T-cell (primary cell): ENCODE measurements at places on chromosomes 5 and 9. TPM values are rescaled to one million over a fixed set of nuclear protein-coding genes. Genes with fewer than 3 reads are reported as not detected.

- no peak overlapping the region for H3K4me3 ChIP-seq
- no peaks in the 10 kb centered on the region for H3K27me3 ChIP-seq
- H3K27ac ChIP-seq: no peak overlapping the region
- H3K36me3 ChIP-seq: no peaks in the 10 kb centered on the region
- no peak for DNase-seq
Observed at GRCh38 chr9:77533671-77534070, 114.5 kb downstream of the GNA14 start.

Gene XRCC4
- total RNA-seq: 5.1 TPM

- H3K4me1 ChIP-seq: no peaks in the 10 kb centered on the region
- no peaks in the 10 kb centered on the region for H3K27me3 ChIP-seq
- no peak for DNase-seq
Observed at GRCh38 chr5:116152169-116152568, 67.3 kb downstream of the COMMD10 start.

DNA sequence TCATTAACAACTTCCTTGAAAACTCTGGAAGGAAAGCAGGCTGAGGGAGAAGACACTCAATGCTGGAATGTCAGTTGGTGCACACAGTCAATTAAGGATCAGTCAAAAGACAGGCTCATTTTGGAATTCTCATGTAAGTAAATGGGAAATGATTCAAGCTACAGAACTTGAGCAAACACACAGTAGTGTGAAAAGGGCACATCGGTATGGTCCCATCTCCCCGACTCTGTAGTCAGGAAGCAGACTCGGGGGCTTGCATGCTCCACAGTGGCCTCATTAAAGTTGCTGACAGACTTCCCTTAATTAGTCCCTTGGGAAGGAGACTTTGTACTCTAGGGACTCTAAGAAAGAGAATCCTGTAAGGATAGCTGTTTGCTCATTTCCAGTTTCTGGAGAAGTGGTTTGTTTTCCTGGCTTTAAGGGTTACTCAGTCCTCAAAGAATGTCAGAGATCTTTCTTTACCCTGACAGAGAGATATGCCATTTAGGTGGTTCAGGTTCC is 339.2 kb downstream of the ADAMTS6 start:
- no peaks in the 10 kb centered on the region for H3K27me3 ChIP-seq
- H3K4me1 ChIP-seq: no peaks in the 10 kb centered on the region
- H3K27ac ChIP-seq: no peak overlapping the region

DNA sequence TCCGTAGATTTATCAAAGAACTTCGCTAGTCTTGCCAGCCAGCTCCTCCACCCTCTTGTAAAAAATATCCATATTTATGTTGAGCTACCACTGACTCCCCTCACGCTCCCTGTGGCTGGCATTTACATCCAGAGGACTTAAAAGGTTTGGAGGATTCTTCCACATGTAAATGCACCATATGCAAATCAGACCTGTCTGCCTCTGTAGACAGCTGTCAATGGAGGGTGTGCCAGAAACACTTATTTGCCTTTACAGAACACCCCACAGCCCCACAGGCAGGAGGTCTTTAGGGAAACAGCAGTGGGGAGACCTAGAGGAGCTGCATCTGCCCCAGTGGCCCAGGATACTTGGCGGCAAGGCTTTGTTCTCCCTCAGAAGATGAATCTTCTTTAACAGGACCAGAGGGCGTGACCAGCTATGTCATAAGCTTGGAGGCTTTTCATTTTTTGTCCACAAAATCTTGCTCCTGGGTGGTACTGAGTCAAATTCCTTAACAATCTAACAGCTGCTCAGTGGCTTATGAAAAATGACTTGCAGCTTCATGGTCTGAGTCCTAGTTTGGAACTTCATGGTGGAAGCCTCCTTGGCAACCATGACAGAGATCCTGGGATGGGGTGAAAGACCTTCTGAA is 535.8 kb downstream of the EBF1 start:
- H3K27ac ChIP-seq: no peak overlapping the region
- H3K27me3 ChIP-seq: no peaks in the 10 kb centered on the region
- no peak for DNase-seq
- H3K36me3 ChIP-seq: no peaks in the 10 kb centered on the region

GRCh38 chr5:154802050-154802449 is 46.9 kb downstream of the LARP1 start:
- no peaks in the 10 kb centered on the region for H3K27me3 ChIP-seq
- no peak for DNase-seq
- no peak overlapping the region for H3K4me3 ChIP-seq
- no peaks in the 10 kb centered on the region for H3K4me1 ChIP-seq
- no peak overlapping the region for H3K27ac ChIP-seq

DNA sequence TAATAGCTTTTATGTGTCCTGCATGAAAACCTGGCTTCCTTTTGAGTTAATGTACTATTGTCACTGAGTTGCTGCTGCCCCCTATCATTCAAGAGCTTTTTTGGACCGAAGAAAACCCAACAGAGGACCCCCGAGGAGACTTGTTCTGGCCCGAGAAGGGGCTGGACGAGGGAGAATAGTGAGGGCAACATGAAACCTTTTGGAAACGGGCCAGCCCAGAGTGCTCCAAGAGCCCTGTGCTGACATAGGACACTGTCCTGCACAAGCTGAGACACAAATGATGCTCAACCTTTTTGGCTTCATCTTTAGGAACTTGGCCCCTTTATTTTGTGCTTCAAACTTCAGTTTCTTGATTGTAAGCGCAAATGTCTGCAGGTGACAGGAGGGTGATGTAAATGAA is 4.0 kb upstream of the GADD45G start:
- no peak overlapping the region for H3K27ac ChIP-seq
- no peaks in the 10 kb centered on the region for H3K27me3 ChIP-seq
- H3K4me3 ChIP-seq: no peak overlapping the region
- peaks cover 31% of the 10 kb centered on the region for H3K4me1 ChIP-seq
- H3K36me3 ChIP-seq: no peaks in the 10 kb centered on the region
- no peak for DNase-seq

Gene PCDHGA7
- 0.23 TPM for total RNA-seq

DNA sequence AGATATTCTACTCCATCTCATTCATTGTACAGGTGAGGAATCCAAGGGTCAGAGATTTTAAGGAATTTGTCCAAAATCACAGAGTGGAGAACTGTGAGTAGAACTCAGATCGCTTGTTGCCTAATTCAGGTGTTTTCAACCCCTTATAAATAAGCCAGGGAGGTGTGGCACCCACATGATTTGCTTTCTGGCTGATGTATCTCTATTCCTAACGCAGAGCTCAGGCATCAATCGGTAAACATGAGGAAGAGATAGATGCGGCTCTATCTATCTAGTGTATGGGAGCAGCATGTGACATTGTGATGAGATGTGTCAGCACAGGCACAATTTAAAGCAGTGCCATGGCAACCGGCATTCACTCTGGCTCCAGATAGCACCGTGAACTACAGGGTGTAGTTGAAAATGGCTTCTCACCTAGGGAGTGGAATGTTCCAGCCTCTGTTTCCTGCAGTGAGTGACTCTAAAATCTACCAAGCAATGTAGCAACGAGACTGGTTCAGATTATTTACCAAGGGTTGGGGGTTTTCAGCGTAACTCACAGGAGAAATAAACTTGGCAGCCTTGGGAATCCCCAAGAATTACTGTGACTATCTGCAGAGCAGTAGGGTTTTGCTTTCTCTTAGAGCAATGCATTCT is 53.4 kb upstream of the SUB1 start:
- peak overlapping the region; percentile 40 for H3K4me3 ChIP-seq
- H3K27me3 ChIP-seq: no peaks in the 10 kb centered on the region
- peak; percentile 37 for DNase-seq
- no peaks in the 10 kb centered on the region for H3K36me3 ChIP-seq

DNA sequence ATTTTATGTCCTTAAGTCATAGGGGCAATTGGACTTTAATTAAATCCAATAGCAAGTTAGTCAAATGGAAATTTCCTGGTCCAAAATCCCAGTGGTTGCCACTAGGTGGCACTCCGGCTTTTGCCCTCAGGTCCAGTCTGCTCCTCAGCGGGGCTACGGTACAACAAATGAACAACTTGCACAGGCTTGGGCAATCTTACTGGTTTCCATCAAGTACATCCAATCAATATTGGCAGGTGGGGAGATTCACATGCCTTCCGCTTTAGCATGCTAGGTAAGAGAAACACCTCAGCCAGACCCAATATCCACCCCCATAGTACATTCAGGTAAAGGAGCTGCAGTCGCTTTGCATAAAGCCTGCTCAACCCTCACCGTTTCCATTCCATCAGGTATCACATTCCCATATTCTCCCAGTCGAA is 6.3 kb upstream of the MXD3 start:
- DNase-seq: no peak
- H3K4me3 ChIP-seq: no peak overlapping the region
- peaks cover 6% of the 10 kb centered on the region for H3K36me3 ChIP-seq
- H3K27me3 ChIP-seq: no peaks in the 10 kb centered on the region
- H3K27ac ChIP-seq: no peak overlapping the region

Gene PTGS1
- total RNA-seq: 0.92 TPM

Gene LEAP2
- 4.7 TPM for total RNA-seq

Gene MEF2C
- total RNA-seq: 4.4 TPM

Gene FCN2
- total RNA-seq: not detected

Gene SLC34A1
- not detected for total RNA-seq

Gene OLFML2A
- 0.07 TPM for total RNA-seq

- no peak overlapping the region for H3K4me3 ChIP-seq
- H3K4me1 ChIP-seq: no peaks in the 10 kb centered on the region
- H3K27me3 ChIP-seq: no peaks in the 10 kb centered on the region
- no peak for DNase-seq
Observed at GRCh38 chr5:9362600-9362999, 183.3 kb downstream of the SEMA5A start.
